ENCODE measurements at places on chromosomes 5 and 9.

- no peak overlapping the region for H3K27ac ChIP-seq
- DNase-seq, result no peak
- peaks cover 27% of the 10 kb centered on the region for H3K4me1 ChIP-seq
- H3K27me3 ChIP-seq, result no peaks in the 10 kb centered on the region
- no peak overlapping the region for H3K4me3 ChIP-seq
- no peaks in the 10 kb centered on the region for H3K36me3 ChIP-seq
Observed at GRCh38 chr5:78573318-78573717, 75.3 kb downstream of the LHFPL2 start.

GRCh38 chr9:13318027-13318426 lies 38.5 kb upstream of the MPDZ start:
- no peaks in the 10 kb centered on the region for H3K36me3 ChIP-seq
- no peaks in the 10 kb centered on the region for H3K4me1 ChIP-seq
- no peaks in the 10 kb centered on the region for H3K27me3 ChIP-seq
- DNase-seq, result no peak

DNA sequence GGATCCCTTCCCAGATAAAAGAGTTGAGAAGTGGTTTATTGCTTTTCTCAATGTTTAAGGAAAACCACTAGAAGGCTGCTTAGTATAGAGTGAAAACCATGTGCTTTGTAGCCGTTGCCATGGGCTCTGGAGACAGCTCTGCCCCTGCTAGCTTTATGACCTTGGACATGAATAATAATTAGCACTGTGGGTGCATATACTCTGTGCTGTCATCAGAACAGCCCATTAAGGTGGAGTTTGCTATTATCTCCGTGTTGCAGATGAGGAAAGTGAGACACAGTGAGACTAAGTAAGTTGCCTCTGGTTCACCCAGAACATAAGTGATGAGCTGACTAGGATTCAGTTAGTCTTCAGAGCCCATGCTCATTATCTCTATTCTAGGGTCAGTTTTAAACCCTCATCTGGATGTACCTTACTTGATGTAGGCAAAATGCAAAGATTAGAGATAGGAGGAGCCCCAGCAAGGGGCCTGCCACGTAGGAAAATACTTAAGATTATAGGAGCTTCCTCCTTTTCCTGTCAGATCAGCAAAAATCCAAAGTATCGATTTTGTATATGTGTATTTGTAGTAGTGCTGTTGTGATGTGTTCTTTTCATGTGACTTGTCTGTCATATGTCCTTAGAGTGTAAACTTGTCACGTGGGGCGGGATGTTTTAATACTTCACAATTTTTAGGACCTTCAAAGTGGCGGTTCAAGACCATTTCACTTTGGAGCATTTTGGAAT lies 102.5 kb downstream of the TLE4 start:
- no peaks in the 10 kb centered on the region for H3K27me3 ChIP-seq
- H3K4me3 ChIP-seq, result no peak overlapping the region
- peaks cover 24% of the 10 kb centered on the region for H3K4me1 ChIP-seq
- H3K36me3 ChIP-seq, result peaks cover 20% of the 10 kb centered on the region

GRCh38 chr9:79224672-79225433 lies 346.9 kb upstream of the TLE4 start:
- no peak overlapping the region for H3K4me3 ChIP-seq
- no peaks in the 10 kb centered on the region for H3K36me3 ChIP-seq
- no peak overlapping the region for H3K27ac ChIP-seq
- no peak for DNase-seq

GRCh38 chr5:2581418-2581817 lies 170.1 kb downstream of the IRX2 start:
- no peak overlapping the region for H3K27ac ChIP-seq
- no peaks in the 10 kb centered on the region for H3K36me3 ChIP-seq
- H3K4me1 ChIP-seq, result no peaks in the 10 kb centered on the region
- H3K4me3 ChIP-seq, result no peak overlapping the region
- no peaks in the 10 kb centered on the region for H3K27me3 ChIP-seq
- DNase-seq, result no peak

- no peaks in the 10 kb centered on the region for H3K27me3 ChIP-seq
- H3K27ac ChIP-seq, result no peak overlapping the region
- no peaks in the 10 kb centered on the region for H3K36me3 ChIP-seq
- H3K4me1 ChIP-seq, result no peaks in the 10 kb centered on the region
- no peak overlapping the region for H3K4me3 ChIP-seq
Observed at GRCh38 chr5:111859031-111859430, 102.0 kb upstream of the NREP start.

GRCh38 chr9:81268048-81268447 lies 421.3 kb downstream of the TLE1 start:
- no peak overlapping the region for H3K4me3 ChIP-seq
- no peak overlapping the region for H3K27ac ChIP-seq
- H3K27me3 ChIP-seq, result no peaks in the 10 kb centered on the region
- no peaks in the 10 kb centered on the region for H3K36me3 ChIP-seq

GRCh38 chr5:100860407-100860806 lies 42.7 kb downstream of the ST8SIA4 start:
- H3K27me3 ChIP-seq, result 0 out of 2 replicates have a peak, but pooled peaks cover 4% of the 10 kb centered on the region
- H3K27ac ChIP-seq, result no peak overlapping the region
- DNase-seq, result no peak
- no peaks in the 10 kb centered on the region for H3K4me1 ChIP-seq
- H3K4me3 ChIP-seq, result no peak overlapping the region
- no peaks in the 10 kb centered on the region for H3K36me3 ChIP-seq

Measured in SJSA1 (cell line).